ENCODE measurements at places on chromosomes 16 and 17. TPM values are rescaled to one million over a fixed set of nuclear protein-coding genes. Genes with fewer than 3 reads are reported as not detected.

GRCh38 chr17:60249290-60249826 is 99.6 kb downstream of the CA4 start:
- no peak for DNase-seq

- no peak for DNase-seq
Measured at GRCh38 chr16:72590151-72590937, 418.4 kb upstream of the PMFBP1 start.

DNA sequence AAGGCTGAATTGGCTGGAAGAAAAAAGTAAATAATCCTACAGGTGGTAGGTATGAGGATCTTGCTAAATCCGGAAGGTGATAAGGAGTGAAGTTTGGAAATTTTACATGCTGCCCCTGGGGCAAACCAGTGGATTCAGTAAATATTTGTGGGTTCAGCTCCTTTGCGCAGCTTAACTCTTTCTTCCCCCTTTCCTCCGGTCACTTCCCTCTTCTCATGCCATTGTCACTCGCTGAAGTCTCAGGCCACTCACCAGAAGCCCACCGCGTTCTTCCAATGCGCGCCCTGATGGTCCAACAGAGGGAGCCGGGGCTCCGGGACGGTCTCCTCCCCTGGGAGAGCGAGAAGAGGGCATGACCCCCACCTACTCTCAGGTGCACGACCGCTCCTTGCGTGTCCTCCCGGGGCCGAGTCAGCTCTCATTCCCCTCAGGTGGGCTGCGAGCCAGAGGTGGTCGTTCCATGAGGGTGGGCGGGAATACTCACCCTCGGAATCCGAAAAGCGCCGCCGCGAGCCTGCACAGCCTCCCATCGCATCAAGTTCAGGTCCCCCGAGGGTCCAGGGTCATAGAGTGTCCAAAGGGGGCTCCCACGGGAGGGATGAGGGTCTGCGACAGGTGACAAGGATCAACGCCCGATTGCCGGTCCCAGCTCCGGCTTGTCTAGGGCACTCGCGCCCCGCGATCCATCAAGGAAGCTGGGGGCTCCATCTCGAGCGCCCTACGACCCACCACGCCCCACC is 474 bp downstream of the CLN3 start:
- no peak for DNase-seq

DNA sequence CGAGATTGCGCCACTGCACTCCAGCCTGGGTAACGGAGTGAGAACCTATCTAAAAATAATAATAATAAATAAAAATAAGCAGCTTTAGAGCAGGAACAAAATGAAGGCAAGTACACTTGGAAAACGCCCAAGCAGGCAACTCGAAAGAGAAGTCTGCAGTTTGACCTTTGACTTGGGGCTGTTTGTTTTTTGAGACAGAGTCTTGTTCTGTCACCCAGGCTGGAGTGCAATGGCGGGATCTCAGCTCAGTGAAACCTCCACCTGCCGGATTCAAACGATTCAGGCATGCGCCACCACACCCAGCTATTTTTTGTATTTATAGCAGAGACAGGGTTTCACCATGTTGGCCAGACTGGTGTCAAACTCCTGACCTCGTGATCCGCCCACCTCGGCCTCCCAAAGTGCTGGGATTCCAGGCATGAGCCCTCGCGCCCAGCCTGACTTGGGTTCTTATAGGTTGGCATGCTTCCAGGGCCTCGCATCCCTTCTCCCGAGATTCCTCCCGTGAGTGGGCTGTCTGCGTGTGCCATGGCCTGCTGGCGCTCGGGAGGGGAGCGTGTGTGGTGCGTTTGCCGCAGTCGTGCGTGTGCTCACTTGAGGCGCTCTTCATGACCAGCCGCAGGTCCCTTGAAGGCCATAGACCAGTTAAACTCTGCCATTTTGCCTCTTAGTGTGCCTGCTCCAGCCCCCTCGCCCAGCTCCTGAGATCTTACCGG is 18.4 kb upstream of the UBE2I start:
- DNase-seq: no peak

DNA sequence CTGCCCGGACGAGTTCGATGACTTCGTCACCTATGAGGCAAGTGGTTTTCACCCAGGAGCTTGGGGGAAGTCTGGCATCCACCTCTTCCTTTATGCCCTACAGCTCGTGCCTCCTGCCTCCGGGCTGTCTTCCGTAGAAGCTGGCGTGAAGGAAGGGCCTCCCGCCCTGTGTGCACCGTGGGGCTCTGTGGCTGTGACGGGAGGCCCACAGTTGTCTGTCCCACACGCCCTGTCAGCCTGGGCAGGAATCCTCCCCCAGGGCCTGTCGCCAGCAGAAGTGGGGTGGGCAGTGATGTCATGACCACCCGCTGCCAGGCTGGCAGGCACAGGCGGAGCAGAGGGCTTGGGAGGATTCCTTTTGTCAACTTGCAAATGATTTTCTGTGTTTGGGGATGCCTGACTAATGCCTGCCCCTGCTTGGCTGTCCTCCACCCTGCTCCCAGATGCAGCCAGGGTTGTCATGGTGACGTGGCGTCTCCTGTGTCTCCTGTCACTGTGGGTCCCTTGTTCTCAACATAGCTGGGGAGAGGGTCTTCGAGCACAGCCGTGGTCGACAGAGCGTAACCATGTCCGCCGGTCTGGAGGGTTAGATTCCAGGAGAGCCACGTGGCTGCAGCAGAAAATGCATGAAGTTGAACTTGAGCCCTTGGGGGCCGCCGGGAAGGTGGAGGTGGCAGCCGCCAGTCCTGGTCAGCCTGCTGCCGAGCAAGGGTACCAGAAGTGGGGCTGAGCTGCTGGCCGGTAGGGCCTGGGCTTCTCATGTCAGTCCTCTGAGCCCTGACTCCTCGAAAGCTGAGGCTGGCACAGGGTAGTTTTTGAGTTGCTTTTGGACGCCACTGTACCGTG is 46.1 kb downstream of the RAB11FIP3 start:
- DNase-seq: no peak

DNA sequence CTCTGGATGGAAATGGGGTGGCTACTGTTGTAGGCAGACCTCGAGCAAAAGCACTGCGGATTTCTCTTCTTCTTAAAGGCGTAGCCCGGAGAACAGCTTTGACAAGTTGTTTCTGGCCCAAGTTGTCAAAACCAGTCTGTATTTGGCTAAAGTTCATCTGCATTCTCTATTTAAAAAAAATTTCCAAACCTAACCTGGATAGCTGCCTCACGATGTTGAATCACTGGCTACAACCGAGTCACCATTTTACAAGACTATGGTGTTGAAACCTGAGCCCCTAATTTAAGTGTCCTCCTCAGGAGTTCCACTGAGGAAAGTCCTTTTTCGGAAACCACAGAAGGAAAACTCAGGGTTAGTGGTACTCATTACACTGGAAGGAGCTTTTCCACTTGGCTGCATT is 1.5 kb downstream of the SLC16A6 start:
- no peak for DNase-seq

DNA sequence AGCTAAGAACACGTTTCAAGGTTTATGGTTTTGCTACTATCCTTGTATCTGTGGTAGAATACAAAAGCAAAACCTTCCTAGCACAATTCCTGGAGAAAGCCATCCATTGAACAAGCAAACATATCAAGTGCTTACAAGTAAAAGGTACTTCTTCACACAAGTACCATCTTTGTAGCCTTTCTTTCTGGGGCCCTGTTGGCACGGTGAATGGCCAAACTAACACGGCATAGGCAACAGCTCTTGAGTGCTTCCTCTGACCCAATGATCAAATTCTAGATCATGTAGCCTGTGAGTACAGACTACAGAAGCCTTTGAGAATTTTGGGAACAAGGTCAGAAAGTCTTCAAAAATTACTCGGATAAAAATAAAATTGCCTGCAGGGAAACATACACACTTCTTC is 57.9 kb downstream of the ANKFY1 start:
- no peak for DNase-seq

DNA sequence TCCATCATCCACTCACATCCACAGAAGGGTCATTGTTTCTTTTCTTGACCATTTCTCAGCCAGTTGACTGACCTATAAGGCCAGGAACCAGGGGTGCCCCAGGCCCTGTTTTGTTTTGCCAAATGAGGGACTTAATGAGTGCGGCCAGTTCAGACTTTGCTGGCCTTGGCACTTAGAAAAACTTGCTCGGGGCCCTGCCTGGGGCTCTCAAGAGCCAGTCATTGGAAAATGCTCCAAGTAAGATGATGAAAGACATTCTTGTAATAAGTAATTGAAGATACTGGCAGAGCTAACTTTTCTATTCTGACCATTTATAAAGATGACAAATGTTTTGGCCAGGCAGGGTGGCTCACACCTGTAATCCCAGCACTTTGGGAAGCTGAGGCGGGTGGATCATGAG is 29.0 kb upstream of the CLEC18B start:
- DNase-seq: no peak

DNA sequence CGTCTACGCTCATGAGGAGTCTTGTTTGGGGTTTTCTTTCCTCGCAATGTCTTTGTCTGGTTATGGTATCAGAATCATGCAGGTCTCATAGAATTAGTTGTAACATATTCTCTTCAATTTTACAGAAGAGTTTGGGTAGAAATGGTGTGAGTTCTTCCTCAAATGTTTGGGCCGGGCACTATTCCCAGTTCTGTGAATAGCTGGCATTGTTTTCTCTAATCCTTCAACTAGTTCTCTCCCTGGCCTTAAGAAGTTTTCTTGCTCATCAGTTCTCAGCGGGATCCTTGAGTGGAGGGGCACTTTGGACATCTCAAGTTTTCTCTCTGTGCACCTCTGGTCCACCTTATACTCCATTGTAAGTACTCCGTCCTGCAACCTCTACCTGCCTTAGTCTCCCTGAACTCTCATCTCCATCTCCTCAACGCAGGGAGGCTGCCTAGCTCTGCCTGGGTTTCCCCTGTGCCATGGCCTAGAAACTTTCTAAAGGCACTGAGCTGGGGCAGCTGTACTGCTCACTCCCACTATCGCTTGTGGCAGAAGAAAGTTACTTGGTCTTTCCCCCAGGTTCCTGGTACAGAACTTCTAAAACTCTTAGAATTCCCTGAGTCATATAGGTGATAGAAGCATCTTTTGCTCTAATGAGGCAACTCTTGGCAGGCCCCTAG is 16.9 kb downstream of the NSMCE1 start:
- DNase-seq: no peak

GRCh38 chr17:74117999-74118421 is 85.5 kb upstream of the RPL38 start:
- no peak for DNase-seq

- DNase-seq: no peak
Measured at GRCh38 chr17:38616361-38616760, 10.6 kb upstream of the SRCIN1 start.

PKMYT1 gene
- total RNA-seq: 103 TPM

CCL22 gene
- total RNA-seq: 52.6 TPM

FGF11 gene
- total RNA-seq: 1.1 TPM

CMTM2 gene
- 0.24 TPM for total RNA-seq

GLP2R gene
- total RNA-seq: not detected

Data from CD8-positive, alpha-beta memory T cell (primary cell).